Panc1 (cell line): ENCODE measurements at places on chromosomes 4 and X.

DNA sequence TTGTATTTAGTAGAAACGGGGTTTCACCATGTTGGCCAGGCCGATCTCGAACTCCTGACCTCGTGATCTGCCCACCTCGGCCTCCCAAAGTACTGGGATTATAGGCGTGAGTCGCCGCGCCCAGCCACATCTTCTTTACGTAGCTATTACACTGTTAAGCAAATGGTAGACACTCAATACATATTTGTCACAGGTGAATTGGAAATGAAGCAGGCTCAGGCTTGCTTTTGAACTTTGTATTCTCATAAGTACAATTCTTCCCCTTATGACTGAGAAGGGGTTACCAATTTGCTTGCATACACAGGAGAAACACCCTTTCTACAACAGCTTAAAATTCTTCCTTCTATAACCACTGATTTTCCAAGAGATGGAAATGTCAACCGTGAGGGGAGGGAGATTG lies 787 bp upstream of the SRPX2 start:
- DNase-seq = no peak

- no peak for DNase-seq
Measured at GRCh38 chr4:57044279-57044678, 65.6 kb downstream of the POLR2B start.

DNA sequence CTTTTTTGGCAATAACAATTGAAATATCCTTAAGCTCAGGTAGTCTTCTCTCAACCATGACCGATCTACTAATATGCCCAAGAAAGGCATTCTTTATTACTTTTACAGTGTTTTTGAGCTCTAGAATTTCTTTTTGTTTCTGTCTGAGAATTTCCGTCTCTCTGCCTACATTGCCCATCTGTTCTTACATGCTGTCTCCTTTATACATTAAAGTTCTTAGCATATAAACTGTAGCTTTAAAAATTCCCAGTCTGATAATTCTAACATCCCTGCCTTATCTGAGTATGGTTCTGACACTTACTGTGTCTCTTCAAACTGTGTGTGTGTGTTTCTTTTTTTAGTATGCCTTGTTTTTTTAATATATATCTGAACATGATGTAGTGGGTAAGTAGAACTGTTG lies 658.1 kb downstream of the GRID2 start:
- DNase-seq = no peak

GRCh38 chr4:101197350-101197749 lies 150.0 kb downstream of the PPP3CA start:
- DNase-seq = no peak

DNA sequence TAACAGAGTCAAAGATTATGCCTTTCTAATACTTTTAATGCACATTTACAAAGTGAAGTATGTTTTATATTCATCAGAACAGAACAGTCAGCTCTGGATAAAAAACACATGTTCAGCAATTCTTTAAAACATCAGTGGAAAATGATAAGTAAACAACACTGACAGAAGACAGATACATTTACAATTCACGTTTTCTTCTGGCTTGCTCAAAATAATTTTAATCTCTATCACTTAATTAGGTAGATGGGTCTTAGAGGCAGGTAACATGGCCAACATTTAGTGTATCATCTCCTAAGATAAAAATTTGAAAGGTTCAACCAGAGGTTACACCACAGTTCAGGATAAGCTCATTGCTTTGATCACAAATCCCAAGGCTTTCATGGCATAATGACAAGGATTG lies 156.8 kb upstream of the MAB21L2 start:
- no peak for DNase-seq

DNA sequence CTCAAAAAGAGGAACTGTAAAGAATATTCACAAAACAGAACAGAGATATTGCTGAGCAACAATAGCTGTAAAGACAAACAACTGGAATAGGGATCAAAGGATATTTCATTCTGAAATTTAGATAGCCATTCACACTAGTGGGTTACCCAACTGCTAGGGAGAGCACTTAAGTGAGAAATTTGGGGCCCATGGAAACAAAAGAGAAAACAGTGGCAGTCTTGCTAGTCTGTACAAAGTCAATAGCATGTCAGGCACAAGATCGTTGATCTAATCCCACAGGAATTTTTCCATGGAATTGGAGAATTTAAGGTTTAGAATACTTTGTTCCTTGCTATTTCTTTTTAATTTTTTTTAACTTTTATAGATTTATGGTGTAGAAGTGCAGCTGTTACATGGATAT lies 467.0 kb downstream of the PCDH18 start:
- no peak for DNase-seq

DNA sequence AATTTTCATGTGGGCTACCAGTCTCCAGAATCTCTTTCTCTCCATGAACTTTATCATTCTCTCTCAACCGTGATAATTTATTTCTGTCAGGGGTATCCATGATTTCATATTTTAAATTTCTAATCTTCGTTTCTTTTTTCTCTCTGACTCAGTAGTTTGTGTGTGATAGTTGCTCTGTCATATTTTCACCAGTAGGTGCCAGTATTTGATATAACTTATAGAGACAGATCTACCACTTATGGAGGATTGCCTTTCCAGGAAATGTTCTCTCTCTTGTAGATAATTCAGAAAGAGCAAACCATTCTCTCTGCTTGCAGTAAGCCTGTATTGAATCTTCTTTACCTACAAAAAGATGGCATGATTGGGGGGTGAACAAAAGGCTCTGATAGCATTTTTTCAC lies 79.3 kb upstream of the DYNLT3 start:
- no peak for DNase-seq

GRCh38 chr4:37678624-37679023 lies 7.6 kb downstream of the RELL1 start:
- no peak for DNase-seq

DNA sequence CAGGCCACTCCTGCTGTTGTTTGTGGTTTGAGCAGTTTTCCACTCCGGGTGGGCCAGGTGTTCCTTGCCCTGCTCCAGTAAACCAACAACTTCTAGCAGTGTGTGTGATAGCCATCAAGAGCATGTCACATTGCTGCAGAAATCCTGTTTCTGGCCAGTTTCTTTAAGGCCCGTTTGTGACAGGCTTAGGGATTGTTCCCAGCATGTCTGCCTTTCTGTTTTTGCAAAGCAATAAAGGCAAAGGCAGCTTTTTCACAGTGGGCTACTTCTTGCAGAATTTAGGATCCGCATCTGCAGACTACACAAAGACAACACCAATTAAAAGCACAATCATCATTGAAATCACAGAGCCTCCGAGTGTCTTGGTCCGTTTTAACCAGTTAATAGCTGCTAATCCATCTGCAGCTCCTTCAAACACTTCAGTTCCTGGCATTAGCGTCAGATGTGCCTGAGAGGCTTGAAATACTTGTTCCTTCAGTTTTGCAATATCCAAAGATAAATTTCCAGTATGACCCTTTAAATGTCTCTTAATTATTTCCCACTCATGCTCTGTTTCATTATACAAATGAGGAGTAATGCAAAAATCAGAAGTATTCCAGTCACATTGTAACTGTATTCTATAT lies 65.1 kb downstream of the ADAM29 start:
- DNase-seq = no peak

DNA sequence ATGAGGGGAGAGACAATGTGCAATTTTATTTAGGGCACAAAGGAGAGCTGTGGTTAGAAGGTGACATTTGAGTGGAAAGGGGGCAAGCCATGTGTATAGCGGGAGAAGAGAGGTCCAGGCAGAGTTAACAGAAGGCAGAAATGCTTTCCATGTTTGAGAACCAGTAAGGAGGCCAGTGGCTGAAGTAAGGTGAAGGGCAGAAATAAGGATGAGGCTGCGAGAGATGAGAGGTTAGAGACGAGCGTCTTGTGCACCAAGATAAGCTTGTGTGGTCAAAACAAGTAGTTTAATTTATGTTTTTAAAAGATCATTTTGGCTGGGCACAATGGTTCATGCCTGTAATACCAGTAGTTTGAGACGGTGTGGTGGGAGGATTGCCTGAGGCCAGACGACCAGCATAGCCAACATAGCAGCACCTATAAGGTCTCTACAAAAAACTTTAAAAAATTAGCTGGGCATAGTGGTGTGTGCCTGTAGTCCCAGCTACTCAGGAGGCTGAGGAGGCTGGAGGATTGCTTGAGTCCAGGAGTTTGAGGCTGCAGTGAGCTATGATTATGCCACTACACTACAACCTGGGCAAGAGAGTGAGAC lies 8.5 kb downstream of the HTT start:
- no peak for DNase-seq

- no peak for DNase-seq
Measured at GRCh38 chrX:14354521-14354920, 174.8 kb upstream of the GLRA2 start.

DNA sequence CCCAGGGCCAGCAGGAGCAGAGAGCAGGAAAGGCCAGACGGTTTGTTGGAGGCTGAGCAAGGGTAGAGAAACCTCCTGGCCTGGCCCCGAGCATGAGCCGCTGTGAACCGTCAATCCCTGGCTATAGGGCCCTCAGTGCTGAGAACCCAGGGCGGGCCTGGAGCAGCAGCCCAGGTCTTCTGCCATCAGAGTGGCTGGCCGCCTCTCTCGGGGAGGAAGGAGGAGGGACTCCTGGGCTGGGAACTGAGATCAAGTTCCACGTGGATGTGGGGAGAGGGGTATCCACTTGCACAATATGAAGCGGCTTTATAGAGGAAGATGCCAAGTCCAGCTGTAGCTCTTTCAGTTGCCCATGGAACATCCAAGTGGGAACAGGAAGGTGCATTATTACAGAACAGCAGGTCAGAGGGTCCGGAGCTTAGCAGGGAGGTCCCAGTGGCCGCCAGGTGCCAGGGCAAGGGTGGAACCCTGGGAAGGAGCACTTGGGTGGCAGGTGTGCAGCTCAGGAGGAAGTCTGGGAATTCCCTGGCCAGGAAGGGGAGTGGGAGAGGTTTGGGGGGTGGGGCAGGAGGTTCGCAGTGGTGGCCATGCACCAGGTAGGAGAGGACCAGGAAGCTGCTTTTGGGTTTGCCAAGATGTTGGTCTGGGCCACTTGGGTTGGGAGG lies 31.7 kb upstream of the CRMP1 start:
- DNase-seq = no peak

DNA sequence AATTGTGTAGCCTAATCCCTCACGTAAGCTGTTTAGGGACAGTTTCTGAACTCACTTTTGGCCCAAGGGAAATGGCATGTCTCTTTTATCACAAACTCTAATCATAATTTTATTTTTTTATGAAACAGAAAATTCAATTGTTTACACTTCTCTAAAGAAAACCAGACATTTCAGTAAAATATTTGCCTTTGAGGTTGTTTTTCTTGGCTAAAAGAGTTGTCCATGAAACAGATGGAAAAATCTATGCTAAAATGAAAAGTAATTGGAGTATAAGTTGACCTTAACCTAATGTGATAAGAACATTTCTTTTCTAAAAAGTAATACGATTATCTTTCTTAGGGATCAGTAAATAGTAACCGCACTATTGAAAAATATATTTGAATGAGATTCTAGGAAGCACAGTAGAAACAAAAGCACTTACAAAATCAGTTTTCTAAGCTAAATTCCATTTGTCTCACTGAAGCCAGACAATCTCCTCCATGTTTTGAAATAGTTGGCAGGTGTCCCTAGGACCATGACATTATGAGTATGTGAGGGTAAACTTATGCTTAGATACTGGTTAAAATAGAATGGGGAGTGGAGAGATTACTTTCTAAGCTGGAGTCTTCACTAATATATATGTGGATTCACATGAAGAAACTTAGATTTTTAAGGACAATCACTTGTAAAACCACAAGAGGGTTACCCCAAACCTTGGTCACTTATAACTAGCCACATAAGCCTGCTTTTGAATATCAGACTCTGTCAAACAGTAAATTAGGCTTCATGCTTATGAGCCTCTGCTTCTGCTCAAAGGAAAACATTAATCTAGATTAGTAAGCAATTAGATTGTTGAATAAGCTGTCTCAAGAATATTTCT lies 20.1 kb upstream of the TET2 start:
- no peak for DNase-seq

DNA sequence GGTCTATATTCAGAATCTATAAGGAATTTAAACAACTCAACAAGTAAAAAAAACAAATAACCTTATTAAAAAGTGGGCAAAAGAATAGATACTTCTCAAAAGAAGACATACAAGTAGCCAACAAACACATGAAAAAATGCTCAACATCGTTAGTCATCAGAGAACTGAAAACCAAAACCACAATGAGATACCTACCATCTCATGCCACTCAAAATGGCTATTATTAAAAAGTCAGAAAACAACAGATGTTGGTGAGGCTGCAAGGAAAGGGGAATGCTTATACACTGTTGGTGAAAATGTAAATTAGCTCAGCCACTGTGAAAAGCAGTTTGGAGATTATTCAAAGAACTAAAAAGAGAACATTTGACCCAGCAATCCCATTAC lies 201.6 kb downstream of the QDPR start:
- DNase-seq = no peak

DNA sequence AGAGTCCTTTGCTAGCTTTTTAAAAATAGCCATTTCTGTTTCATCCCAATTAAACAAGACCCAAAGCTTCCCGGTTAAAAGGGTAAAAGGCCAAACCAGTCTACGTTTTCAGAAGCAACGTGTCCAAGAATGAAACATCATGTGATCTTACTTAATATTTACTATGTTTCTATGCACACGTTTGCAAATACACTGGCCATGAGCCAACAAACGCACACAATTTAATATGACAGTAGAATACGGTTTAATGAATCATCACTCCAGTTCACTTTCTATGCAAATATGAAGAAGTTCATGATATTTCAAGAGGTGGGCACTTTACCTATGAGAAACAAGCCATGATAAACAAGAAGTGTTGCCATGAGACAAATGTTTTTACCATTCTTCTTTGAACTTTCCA lies 4.3 kb downstream of the NR0B1 start:
- no peak for DNase-seq

- no peak for DNase-seq
Measured at GRCh38 chr4:38950159-38950558, 82.0 kb downstream of the TMEM156 start.

GRCh38 chr4:138052806-138053632 lies 189.1 kb downstream of the SLC7A11 start:
- no peak for DNase-seq

- no peak for DNase-seq
Measured at GRCh38 chrX:72126048-72126415, 5.7 kb downstream of the RTL5 start.
